ENCODE measurements at places on chromosomes 5 and 9. TPM values are rescaled to one million over a fixed set of nuclear protein-coding genes. Genes with fewer than 3 reads are reported as not detected.

The ADGRD2 gene
- 0.43 TPM for total RNA-seq

The HACD4 gene
- total RNA-seq = 1.2 TPM

The SARDH gene
- total RNA-seq = 9.2 TPM

The ADGRV1 gene
- total RNA-seq = 127 TPM

The SLC1A3 gene
- 8.5 TPM for total RNA-seq

The FRMD3 gene
- total RNA-seq = 1.8 TPM

The RASGEF1C gene
- total RNA-seq = 1.7 TPM

The S1PR3 gene
- total RNA-seq = 29.4 TPM

- no peak overlapping the region for H3K4me3 ChIP-seq
- no peak overlapping the region for H3K27ac ChIP-seq
- no peaks in the 10 kb centered on the region for H3K27me3 ChIP-seq
Measured at GRCh38 chr5:179300581-179301180, 44.6 kb downstream of the ADAMTS2 start.

DNA sequence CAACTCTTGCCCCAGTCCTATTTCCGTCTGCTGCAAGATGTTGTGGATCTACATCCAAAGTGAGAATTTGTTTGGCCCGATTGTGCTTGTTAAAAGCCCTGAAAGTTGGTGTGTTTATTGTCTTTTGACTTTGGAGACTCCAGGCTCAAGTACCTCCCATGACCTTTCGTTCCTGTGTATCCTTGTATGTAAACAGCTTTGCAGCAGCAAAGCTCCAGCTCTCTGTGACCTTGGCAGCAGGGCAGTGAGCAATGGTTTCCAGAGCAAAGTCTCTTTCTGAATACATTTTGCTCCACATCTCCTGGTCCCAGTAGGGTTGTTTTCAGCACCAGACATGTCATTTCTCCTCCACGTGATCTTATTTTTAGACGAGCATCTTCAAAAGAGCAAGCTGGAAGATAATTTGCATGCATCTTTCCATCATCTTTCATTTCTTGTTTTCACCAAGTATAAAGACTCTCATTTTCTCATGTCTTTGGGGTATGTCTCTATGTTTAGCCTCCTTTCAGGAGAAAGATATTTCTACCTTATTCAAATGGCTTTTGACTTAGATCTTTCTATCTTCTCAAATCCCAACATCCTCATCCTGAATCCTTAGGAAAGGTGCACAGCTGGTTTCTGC lies 68.1 kb upstream of the ERCC6L2 start:
- no peak for DNase-seq
- H3K4me3 ChIP-seq = no peak overlapping the region
- no peak overlapping the region for H3K27ac ChIP-seq
- no peaks in the 10 kb centered on the region for H3K4me1 ChIP-seq

GRCh38 chr5:139394123-139394653 lies 716 bp downstream of the PROB1 start:
- no peak overlapping the region for H3K27ac ChIP-seq
- no peaks in the 10 kb centered on the region for H3K36me3 ChIP-seq
- peak overlapping the region; percentile 46 for H3K4me3 ChIP-seq
- DNase-seq = peak; percentile 88

GRCh38 chr5:171520300-171521174 lies 101.1 kb downstream of the FGF18 start:
- peak; percentile 83 for DNase-seq
- no peaks in the 10 kb centered on the region for H3K27me3 ChIP-seq

DNA sequence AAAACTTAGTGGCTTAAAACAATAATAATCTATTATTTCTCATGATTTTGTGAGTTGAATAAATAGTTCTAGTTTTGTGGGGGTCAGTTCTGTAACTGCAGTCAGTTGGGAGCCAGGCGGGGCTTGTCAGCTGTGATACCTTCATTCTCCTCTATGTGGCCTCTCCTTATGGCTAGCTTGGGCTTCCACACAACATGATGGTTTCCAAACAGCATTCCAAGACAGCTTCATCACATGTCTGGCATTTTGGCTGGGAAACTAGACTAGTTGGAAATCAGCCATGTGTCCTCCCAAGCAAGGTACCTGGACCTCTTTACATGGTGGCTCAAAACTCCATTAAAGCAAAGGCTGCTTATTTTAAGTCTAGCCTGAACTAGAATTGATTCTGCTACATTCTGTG lies 61.4 kb upstream of the RANBP3L start:
- H3K27me3 ChIP-seq = no peaks in the 10 kb centered on the region
- peak; percentile 14 for DNase-seq
- H3K4me3 ChIP-seq = no peak overlapping the region
- no peaks in the 10 kb centered on the region for H3K36me3 ChIP-seq
- peaks cover 16% of the 10 kb centered on the region for H3K4me1 ChIP-seq

GRCh38 chr9:126317513-126317912 lies 9.1 kb upstream of the MVB12B start:
- H3K36me3 ChIP-seq = no peaks in the 10 kb centered on the region
- H3K4me3 ChIP-seq = no peak overlapping the region
- no peak for DNase-seq
- no peak overlapping the region for H3K27ac ChIP-seq
- no peaks in the 10 kb centered on the region for H3K27me3 ChIP-seq

- peaks cover 4% of the 10 kb centered on the region for H3K4me1 ChIP-seq
- no peak overlapping the region for H3K27ac ChIP-seq
- DNase-seq = no peak
- no peak overlapping the region for H3K4me3 ChIP-seq
- H3K27me3 ChIP-seq = peaks cover 6% of the 10 kb centered on the region
Measured at GRCh38 chr5:148833925-148834324, 7.5 kb downstream of the ADRB2 start.

- H3K27me3 ChIP-seq = no peaks in the 10 kb centered on the region
- no peak for DNase-seq
- H3K27ac ChIP-seq = no peak overlapping the region
- H3K4me3 ChIP-seq = no peak overlapping the region
Measured at GRCh38 chr5:658103-658502, 35.0 kb downstream of the TPPP start.

GRCh38 chr9:37710046-37710445 lies 43.6 kb upstream of the TRMT10B start:
- H3K27ac ChIP-seq = no peak overlapping the region
- H3K36me3 ChIP-seq = no peaks in the 10 kb centered on the region
- no peaks in the 10 kb centered on the region for H3K4me1 ChIP-seq

GRCh38 chr5:40124367-40124766 lies 555.3 kb upstream of the PTGER4 start:
- no peaks in the 10 kb centered on the region for H3K36me3 ChIP-seq
- H3K27ac ChIP-seq = no peak overlapping the region
- no peaks in the 10 kb centered on the region for H3K4me1 ChIP-seq
- peak; percentile 38 for DNase-seq
- H3K4me3 ChIP-seq = no peak overlapping the region

DNA sequence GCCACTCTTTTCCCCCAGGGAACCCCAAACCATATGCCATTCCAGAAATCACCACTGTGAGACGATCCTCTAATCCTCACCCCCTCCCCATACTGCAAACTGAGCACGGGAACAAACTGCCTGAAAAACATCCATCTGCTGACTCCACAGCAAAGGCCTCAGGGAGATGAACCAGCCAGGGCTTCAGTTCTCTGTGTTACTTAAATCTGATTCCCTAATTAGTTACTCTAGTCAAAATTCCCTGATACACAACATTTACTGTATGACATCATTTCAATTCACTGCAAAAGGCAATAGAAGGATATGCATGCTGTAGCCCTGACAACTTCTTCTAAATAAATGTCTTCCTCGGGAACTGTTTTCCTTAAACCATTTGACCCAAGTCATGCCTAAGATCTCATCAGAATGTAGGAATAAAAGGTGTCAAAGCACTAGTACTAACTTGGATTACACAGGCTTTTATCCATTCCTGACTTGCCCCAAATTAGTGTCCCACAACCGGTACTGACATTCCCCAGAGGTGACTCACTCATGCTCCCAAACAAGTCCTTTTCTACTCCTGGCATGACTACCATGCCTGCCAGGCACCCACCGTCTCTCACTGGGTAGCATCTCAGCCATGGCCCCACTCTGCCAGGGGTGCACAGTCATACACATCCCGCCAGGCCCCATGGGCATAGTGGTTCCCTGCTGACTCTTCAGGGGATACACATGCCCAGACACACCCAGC lies 35.0 kb downstream of the MTX3 start:
- DNase-seq = no peak
- no peaks in the 10 kb centered on the region for H3K27me3 ChIP-seq
- H3K4me1 ChIP-seq = peaks cover 39% of the 10 kb centered on the region
- H3K4me3 ChIP-seq = no peak overlapping the region

- no peak for DNase-seq
- no peaks in the 10 kb centered on the region for H3K36me3 ChIP-seq
- H3K4me3 ChIP-seq = no peak overlapping the region
- no peaks in the 10 kb centered on the region for H3K27me3 ChIP-seq
Measured at GRCh38 chr5:118033686-118034338, 954.5 kb downstream of the DTWD2 start.

DNA sequence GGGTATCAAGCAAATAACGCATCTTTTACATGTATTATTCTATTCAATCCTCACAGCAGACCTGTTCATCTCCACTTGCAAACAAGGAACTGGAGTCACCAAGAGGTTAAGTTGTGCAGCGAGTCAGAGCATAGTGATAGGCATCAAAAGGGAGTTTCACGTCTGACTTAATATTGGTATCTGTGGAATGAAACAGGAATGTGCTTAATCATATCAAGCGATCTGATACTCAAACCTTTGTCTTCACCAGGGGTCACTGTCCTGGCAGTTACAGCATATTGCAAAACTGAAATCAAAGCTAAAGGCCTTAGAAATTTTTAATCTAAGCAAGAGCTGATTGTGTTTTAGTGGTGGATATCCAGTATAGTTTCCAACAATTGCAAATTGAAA lies 271.6 kb downstream of the PLK2 start:
- peak; percentile 27 for DNase-seq
- H3K4me3 ChIP-seq = no peak overlapping the region

DNA sequence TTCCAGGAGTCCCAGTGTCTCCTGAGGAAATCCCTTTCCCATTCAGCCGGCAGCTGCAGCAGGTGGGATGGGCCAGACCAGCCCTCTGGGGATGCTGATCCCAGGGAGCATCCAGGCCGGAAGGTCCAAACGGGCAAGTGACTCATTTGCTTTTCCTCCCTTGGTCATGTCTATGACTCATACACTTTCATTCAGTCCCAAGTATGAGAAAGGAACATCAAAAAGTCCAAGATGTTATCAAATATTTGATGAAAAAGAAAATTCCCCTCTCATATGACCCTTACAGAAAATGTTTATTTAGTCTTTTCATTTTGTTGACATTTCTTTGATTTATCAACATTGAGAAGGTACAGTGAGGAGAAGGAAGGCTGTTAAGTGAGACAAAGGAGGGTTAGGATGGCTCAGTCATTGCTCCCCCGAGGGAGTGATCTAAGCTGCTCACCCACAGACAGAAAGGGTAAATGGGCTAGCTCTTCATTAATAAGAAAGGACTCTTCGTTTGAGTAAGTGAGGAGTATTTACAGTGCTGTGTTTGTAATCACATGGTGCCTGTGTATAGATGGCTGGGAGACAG lies 117.6 kb upstream of the ANKRD55 start:
- no peak overlapping the region for H3K27ac ChIP-seq
- no peaks in the 10 kb centered on the region for H3K27me3 ChIP-seq
- no peaks in the 10 kb centered on the region for H3K36me3 ChIP-seq

- H3K36me3 ChIP-seq = no peaks in the 10 kb centered on the region
- peaks cover 5% of the 10 kb centered on the region for H3K4me1 ChIP-seq
- no peak for DNase-seq
- H3K27ac ChIP-seq = no peak overlapping the region
- no peak overlapping the region for H3K4me3 ChIP-seq
- no peaks in the 10 kb centered on the region for H3K27me3 ChIP-seq
Measured at GRCh38 chr9:6096821-6097220, 81.4 kb upstream of the RANBP6 start.

GRCh38 chr5:111017731-111018130 lies 53.8 kb upstream of the TSLP start:
- H3K4me3 ChIP-seq = no peak overlapping the region
- no peaks in the 10 kb centered on the region for H3K4me1 ChIP-seq
- no peaks in the 10 kb centered on the region for H3K36me3 ChIP-seq
- DNase-seq = no peak
- no peaks in the 10 kb centered on the region for H3K27me3 ChIP-seq

DNA sequence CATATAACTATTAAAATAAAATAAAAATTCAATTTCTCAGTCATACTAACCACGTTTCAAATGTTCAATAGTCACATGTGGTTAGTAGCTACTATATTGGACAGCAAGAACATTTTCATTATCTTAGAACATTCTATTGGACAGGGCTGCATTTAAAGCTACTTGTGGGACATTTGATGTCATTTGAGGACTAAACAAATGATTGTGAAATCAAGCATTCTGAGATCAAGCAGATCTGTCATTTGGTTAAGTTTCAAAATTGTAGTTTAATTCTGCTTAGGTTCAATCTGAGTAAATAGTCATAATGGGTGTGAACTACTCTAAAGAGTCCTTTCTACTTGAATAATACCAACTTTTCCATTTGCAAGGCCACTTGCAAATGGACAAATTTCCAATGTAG lies 226.9 kb upstream of the C9orf72 start:
- H3K27me3 ChIP-seq = no peaks in the 10 kb centered on the region
- H3K36me3 ChIP-seq = no peaks in the 10 kb centered on the region
- no peak overlapping the region for H3K4me3 ChIP-seq
- DNase-seq = no peak

Data from neural progenitor cell (in vitro differentiated cells).